Activated CD8-positive, alpha-beta T cell treated with anti-CD3 and anti-CD28 coated beads for 36 hours (primary cell): ENCODE measurements at places on chromosomes 5 and 9.

DNA sequence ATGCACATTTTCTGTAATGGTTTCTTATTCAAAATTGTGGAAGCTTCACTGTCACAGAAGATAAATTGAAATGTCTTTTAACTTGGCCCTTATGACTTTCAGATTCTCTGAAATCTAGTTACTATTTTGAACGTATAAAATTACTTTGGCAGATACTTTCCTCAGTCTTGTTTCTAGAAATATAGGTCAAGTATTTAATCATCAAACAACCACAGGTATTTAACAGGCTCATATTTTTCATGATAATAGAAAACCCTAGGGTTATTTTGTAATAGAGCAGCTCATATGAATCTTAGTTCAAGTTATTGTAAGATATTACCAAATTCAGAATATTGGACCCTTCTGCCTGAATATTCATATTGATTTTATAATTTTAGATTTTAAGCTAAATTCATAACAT lies 236.0 kb upstream of the CDH18 start:
- H3K36me3 ChIP-seq, result no peaks in the 10 kb centered on the region
- no peak for DNase-seq
- no peak overlapping the region for H3K27ac ChIP-seq
- H3K27me3 ChIP-seq, result no peaks in the 10 kb centered on the region

DNA sequence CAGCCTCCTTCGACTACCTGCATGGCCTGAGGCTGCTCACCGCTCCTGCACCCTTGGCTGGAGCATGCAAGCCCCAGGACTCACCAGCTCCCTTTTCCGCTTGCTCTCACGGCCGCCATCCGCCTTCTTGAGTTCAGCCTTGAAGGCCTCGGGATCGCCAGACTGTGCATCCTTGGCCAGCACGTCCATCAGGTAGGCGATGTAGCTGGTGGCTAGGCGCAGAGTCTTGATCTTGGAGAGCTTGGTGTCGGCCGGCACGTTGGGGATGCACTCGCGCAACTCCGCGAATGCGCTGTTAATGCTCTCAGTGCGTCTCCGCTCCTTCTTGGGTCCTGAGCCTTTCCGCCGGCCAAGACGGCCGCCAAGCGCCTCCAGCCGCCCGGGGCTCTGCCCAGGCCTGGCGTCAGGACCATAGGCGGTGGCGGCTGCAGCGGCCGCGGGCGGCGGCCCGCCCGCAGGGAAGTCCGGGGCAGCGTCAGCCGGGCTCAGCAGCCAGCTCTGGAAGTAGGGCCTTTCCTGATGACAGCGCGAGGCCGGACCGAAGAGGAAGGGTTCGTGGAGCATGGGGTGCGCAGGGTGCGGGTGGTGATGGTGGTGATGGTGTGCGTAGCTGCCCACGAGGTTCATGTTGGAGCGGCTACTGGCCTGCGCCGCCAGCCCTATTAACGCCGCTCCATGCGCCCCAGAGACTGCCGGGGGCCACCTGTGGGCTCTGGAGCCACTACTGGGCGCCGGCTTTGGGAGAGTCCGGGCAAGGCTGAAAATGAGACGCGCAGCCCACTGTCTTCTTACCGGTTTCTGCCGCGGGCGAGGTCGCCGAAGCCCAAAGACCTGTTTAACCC lies 424 bp downstream of the HAND1 start:
- H3K27ac ChIP-seq, result no peak overlapping the region
- H3K27me3 ChIP-seq, result peaks cover 88% of the 10 kb centered on the region
- DNase-seq, result no peak

DNA sequence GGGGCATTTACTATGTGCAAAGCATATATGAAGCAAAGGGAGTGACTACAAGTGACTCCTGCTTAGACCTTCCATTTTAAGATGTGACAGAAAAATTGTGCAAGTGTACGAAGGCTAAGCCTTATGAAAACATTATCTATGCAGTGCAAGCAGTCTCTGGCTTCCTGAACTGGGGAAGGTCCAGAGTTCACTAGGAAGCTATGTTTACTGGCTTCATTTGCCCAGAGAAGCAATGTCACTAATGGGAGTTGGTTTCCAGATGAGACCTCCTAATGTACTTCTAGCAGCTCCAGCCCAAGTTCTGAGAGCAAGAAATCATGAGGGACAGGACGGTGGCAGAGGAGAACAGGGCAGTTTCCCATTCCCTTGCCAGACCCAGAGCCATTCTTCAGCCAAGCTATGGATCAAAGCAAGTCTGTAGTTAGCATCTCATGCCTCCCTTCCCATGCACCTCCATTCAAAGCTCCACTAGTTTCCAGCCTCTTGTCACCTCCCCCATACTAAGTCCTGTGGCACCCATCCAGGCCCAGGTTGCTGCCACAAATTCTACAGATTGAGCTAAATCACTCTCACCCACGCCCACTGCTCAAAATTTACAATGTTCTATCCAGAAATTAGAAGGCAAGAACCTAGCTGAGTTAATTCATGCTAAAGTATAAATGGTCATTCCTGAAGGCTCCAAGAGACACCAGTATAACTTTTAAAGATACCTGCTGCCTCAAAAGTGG lies 21.8 kb downstream of the MCTP1 start:
- no peak overlapping the region for H3K27ac ChIP-seq
- peaks cover 3% of the 10 kb centered on the region for H3K27me3 ChIP-seq
- no peak overlapping the region for H3K4me3 ChIP-seq
- H3K36me3 ChIP-seq, result no peaks in the 10 kb centered on the region

DNA sequence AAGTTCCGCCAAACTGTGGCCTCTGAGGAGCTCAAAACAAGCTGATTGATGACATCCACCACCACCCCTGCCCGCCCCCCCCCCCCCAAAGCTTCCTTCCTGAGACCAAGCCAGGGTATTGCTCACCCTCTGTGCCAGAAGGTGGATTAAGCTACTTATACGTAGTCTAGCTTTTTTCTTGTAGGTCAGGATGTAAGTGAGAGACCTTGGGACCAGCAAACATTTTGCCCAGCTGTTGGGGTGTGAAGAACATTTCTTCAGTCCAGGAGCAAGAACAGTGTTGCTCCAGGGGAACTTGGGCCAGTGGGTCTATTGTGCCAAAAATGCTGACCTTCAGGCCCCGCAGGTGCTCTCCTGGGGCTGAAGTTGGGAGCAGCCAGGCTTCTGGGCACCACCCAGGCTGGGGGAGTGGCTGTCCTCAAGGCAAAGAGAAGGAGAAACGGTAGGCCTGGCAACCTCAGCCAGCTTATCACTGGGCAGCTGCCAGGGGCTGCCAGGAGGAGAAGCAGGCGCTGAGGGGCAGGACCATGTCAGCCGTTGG lies 18.0 kb downstream of the NEURL1B start:
- no peak overlapping the region for H3K4me3 ChIP-seq
- no peaks in the 10 kb centered on the region for H3K4me1 ChIP-seq
- H3K27me3 ChIP-seq, result peaks cover 2% of the 10 kb centered on the region

DNA sequence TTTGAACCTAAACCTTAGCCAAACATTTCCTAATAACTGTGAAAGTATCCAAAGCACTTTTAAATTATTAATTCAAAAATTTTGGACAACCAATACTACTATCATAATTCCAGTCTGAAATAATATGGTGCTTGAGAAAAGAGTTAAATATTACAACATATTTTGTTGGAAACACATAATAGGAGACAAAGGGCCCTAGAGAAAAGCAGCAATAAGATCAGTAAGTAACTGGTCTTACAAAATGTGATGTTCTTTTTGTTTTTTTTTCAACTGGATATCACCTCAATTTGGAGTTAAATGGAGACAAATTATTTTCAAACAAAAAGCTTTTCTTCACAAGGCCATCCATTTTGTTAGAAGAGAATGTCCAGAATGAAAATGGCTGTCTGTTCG lies 21.1 kb downstream of the SRFBP1 start:
- no peaks in the 10 kb centered on the region for H3K27me3 ChIP-seq
- no peak overlapping the region for H3K27ac ChIP-seq
- H3K4me3 ChIP-seq, result no peak overlapping the region
- no peak for DNase-seq

DNA sequence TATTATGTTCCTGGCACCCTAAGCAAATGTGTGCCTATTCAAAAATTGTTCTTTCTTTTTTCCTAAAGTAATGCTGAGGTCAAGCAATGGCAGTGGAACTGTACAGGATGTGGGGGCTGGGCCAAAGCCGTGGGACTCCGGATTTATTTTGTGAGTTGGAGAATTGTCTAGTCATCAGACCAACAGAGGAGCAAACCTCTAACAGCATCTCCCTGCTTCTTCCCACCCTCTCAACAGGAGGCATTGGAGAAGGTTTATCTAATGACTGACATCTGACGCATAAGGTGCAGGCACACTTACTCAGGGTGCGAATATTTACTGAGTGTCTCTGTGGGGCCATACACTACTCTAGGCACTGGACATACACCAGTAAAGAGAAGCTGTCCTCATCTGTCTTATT lies 38.6 kb downstream of the MARCHF11 start:
- DNase-seq, result no peak
- peaks cover 2% of the 10 kb centered on the region for H3K27me3 ChIP-seq
- H3K4me1 ChIP-seq, result no peaks in the 10 kb centered on the region
- no peak overlapping the region for H3K4me3 ChIP-seq

- H3K27ac ChIP-seq, result no peak overlapping the region
- peaks cover 7% of the 10 kb centered on the region for H3K27me3 ChIP-seq
- H3K4me1 ChIP-seq, result no peaks in the 10 kb centered on the region
- no peak for DNase-seq
These were observed 73.2 kb downstream of the ACER2 start for GRCh38 chr9:19481971-19482404.

DNA sequence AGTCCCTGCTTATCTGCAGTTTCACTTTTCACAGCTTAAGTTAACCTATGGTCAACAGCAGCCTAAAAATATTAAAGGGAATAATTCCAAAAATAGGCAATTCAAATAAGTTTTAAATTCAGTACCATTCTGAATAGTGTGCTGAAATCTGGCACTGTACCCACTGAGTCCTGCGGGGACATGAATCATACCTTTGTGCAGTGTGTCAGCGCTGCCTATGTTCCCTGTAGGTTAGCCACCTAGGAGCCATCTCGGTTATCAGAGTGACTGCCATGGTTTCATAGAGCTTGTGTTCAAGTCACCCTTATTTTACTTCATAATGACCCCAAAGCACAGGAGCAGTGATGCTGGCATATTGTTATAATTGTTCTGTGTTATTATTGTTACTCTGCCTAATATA lies 139.9 kb downstream of the GPBP1 start:
- H3K36me3 ChIP-seq, result no peaks in the 10 kb centered on the region
- no peak overlapping the region for H3K4me3 ChIP-seq
- no peaks in the 10 kb centered on the region for H3K27me3 ChIP-seq
- H3K27ac ChIP-seq, result no peak overlapping the region
- no peaks in the 10 kb centered on the region for H3K4me1 ChIP-seq
- no peak for DNase-seq

- no peaks in the 10 kb centered on the region for H3K36me3 ChIP-seq
- H3K4me1 ChIP-seq, result peaks cover 51% of the 10 kb centered on the region
- no peaks in the 10 kb centered on the region for H3K27me3 ChIP-seq
- no peak for DNase-seq
These were observed 68.1 kb upstream of the ABL1 start for GRCh38 chr9:130766927-130767307.
